ENCODE measurements at places on chromosomes 11 and 22.

DNA sequence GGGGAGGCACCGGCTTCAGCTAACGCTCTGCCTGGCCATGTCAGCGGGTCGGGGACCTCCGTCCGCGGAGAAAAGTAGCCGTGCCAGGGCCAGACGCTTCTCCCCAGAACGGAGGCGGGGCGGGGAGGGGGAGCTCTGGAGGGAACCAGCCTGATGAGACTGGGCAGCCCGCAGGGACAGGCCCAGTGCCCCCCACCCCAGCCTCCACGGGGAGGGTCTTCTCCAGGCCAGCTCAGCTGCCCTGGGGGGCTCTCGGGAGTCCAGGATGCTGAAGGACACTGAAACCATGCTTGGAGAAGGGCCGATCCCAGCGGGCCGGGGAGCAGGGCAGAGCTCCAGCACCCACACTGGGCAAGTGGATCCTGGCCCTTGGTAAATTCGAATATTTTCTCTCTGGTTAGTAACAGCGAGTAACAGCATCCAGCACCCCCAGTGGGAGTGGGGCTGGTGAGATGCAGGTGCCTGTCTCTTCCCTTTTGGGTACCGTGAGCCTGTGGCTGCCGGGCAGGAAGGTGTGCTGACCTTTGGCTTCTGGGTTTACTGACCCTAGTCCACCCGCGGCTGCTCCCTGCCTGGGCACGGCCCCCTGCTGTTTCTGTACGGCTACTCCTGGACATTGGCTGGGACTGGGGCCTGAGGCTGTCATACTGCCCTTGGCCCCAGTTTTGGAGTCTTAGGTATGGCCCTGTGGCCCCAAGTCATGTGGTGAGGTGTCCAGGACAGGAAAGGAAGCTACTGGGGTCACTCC, 35.8 kb downstream of the GRAMD4 start:
- no peak for DNase-seq

DNA sequence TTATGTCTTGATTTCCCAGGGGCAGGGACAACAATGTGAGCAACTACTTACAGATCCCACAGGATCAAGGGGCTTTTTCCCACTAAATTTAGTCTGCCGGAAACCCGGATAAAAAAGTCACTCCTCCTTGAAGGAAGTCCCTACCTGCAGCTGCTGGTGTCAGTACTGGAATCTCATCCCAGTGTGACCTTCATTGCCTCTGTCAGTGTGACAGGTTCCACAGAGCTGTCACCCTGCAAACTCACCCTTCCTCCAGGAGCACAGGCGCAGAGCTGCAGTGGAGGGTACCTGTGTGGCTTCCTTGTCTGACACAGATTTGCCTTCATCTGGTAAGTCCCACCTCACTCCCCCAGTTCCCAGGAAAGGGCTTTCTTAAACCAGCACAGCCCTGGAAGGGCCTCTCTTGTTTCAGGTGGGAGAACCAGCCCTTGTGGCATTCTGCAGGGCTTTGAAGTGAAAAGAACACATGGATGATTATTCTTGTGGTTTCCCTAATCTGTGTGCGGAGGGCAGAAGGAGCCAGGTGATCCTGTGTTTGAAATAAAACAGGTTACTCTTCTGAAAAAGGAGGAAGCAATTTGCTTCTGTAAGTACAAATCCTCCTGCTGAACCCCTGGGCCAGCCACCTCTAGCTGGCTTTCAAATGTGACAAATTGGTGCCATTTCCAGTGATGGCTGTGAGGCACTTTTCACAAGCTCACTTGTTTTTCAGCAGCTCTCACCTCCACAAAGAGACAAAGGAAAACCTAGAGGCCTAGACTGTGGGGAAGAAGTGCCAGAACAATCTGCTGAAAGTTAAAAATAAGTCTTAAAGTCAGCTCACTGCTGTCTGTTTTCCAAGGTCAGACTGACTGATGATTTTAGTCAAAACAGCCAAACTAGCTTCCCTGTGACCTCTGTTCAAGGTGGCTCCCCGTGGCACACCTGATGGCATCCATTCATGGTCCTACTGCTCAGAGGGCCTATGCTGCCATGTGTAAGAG, 9.2 kb upstream of the PRSS23 start:
- no peak for DNase-seq

DNA sequence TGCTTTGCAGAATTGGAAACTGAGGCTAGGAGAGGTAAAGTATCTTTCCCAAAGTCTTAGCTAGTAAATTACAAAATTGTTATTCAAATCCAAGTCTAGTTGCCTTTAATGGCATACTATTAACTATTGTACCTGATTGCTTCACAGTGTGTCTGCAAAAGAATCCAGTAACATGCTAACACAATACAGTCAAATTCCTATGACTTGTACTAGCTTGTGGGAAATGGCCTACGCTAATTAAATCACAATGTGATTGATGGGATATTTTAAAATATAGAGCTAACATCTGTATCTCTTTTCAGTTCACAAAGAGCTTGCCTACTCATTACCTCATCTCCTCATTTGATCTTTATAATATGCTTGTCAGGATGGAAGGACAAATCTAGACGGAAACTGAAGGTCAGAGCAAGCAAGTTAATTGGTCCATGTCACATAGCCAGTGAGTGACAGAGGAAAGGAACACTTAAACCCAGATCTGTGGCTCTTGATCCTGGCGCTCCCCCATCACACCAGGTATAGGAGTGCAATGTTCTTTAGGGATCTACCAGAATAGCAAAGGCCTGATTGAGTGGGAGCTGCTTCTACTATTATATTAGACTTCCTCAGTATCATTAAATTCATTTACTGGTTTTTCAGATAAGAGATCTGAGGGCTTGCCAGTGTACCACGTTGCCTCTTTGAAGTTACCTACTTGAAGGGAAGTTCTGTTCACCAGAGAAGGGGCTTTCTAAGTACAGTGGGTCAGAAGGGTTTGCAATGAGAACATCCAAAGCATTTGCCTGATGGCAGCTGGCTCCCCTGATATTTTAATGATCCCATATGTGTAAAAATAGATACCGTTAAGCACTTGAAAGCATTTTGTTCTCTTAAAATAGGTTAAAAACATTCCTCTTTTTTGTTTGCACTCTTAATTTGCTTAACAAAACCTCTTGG, 213.6 kb upstream of the SESN3 start:
- DNase-seq: no peak

- DNase-seq: no peak
These were observed 14.1 kb upstream of the NUP50 start for GRCh38 chr22:45149671-45150070.

GRCh38 chr11:85517272-85517671, 109.9 kb downstream of the DLG2 start:
- DNase-seq: no peak

DNA sequence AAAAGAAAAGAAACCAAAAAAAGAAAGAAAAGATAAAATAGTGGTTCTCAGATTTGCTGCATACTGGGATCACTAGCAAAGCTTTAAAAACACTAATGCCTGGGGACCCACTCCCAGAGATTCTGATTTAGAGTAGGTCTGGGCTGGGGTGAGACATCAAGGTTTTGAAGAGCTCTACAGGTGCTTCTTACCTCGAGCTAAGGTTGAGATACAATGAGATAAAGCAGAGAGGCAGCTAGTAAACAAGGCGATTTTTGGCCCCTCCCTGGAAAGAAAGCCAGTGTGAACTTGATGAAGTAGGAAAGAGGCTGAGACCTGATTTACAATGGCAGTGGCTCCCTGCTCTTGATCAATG, 327.6 kb upstream of the CCDC90B start:
- DNase-seq: no peak

GRCh38 chr11:96143041-96143521, 199.9 kb downstream of the MAML2 start:
- DNase-seq: no peak

DNA sequence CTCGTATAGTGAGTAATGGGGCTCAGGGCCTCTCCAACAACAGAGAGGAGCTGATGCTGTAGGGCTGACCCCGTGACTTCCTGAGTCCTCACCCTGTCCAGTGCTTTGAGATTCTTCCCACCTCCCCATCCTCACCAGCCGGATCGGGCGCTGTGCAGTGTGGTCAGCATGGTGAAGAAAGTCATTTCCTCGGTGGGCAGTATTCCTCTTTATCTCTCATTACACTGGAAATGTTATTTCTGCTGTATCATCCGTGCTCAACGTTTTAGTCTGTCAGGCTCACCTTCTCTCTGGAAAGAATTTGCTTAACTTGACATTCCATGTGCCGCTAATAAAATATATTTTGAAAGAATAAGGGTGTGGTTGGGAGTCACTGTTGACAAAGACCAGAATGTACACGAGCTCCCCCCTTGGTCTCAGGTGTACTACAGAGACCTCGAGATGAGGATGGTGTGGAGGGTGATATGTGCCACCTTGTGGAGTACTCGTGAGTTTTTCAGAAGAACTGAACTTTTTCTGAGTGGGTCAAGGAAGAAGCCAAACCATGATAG, 25.7 kb upstream of the SCGB1A1 start:
- no peak for DNase-seq

- DNase-seq: no peak
These were observed 6.8 kb upstream of the GGA1 start for GRCh38 chr22:37601540-37602442.

- no peak for DNase-seq
These were observed 25.2 kb downstream of the GTF2H1 start for GRCh38 chr11:18347471-18348125.

DNA sequence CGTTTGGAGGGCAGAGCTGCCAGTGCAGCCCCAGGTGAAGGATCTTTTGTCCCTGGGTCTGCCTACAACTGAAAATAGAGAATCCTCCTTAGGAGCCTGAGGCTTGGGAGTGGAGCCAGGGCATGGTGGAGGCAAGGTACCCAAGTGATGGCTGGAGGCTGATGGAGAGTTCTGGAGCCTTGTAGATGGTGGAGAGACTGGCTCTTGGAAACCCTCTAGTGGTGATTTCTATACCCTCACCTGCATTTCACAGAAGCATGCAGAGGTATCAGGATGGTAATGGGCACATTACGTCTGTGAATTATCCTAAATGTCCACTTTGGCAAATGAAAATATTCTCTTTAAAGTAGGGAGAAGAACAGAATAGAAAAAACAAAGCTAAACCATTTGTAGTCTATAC, 44.4 kb downstream of the INSC start:
- DNase-seq: no peak

GRCh38 chr11:64458997-64459396, 100.0 kb downstream of the RPS6KA4 start:
- DNase-seq: no peak

DNA sequence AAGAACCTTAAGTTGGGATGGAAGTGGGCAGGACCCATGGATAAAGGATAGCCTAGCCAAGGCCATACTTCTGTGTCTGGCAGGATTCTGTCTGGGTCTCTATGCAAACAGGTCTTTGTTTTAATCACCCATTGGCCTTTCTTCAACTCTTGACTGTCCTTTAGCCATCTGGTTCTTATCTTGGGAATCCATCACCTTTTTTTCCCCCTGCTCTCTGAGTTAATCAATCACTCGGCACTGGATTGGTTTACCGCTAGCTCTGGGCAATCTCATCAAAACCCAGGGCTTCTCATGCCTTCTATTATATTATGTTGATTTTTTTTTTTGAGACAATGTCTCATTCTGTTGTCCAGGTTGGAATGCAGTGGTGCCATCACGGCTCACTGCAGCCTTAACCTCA, 1.8 kb upstream of the RNF169 start:
- no peak for DNase-seq

- DNase-seq: no peak
These were observed 29.4 kb downstream of the LGR4 start for GRCh38 chr11:27443227-27443626.

DNA sequence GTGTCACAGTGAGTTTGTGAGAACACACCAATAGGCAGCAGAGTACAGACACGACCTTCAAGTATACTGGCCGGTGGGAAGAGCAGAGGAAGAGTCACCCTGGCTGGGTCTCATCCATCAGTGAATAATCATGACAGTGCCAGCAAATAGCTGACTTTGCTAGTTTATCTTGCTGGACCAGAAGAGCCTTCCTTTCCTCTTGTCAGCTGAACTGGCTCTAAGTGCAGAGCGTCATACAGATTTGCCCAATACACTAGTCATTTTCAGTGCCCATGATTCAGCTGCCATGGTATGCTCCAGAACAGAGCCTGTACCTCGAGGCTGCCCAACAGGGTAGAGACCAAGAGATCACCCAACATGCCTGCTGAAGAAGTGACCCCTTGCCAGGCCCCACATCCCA, 82.9 kb upstream of the TBCEL start:
- no peak for DNase-seq

DNA sequence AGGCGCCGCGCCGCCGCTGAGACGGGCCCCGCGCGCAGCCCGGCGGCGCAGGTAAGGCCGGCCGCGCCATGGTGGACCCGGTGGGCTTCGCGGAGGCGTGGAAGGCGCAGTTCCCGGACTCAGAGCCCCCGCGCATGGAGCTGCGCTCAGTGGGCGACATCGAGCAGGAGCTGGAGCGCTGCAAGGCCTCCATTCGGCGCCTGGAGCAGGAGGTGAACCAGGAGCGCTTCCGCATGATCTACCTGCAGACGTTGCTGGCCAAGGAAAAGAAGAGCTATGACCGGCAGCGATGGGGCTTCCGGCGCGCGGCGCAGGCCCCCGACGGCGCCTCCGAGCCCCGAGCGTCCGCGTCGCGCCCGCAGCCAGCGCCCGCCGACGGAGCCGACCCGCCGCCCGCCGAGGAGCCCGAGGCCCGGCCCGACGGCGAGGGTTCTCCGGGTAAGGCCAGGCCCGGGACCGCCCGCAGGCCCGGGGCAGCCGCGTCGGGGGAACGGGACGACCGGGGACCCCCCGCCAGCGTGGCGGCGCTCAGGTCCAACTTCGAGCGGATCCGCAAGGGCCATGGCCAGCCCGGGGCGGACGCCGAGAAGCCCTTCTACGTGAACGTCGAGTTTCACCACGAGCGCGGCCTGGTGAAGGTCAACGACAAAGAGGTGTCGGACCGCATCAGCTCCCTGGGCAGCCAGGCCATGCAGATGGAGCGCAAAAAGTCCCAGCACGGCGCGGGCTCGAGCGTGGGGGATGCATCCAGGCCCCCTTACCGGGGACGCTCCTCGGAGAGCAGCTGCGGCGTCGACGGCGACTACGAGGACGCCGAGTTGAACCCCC, 798 bp downstream of the BCR start:
- no peak for DNase-seq

DNA sequence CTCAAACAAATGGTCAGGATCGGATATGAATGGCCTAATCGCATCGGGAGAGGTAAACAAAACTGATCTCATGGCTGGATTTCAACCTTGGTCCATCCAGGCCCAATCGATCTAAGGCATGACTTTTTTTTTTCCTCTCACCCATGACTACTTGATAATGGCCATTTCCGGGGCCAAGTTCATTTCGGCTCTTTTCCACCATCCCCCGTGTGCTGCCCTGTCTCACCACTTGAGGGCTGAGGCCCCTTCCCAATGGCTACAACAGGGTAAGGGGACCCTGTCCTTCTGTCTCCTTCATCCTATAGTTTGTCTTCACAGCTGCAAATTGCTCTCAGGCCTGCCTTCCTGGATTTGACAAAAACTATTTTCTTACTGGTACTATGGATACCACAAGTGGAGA, 26.7 kb downstream of the GRAP2 start:
- no peak for DNase-seq

All from SIG-M5 (cell line).